Type B pancreatic cell (in vitro differentiated cells): ENCODE measurements at places on chromosomes 5 and 9.

GRCh38 chr5:33976307-33976706 lies 8.2 kb downstream of the SLC45A2 start:
- no peak for DNase-seq

- DNase-seq: no peak
Observed at GRCh38 chr5:95830226-95830625, 7.7 kb upstream of the GLRX start.

DNA sequence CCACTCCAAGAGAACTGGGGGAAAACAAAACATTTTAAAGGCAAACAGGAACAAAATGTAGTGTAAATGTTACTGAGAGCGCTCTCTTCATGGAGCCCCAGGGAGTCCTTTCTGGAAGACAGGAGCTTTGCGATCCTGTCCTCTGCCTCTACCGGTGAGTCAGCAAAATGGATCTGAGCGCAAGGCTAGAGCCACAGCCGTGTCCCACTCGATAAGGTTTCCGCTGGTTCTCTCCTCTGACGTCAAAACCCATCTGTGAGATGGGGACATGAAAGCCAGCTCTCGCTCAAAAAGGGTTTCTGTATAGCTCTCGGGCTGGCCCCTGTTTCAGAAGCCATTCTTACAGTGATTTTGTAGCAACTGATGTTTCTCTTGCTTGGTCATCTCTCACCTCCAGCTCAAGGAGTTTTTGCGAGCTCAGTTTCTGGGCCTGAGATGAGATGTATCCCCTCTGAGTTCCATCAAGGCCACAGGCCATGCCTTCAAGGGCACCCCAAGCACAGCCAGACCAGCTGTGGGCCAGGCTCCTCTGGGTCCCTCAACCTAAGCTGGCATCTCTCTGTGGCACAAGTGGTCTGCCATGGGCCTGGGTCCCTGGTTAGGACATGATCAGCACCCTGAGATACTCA lies 101.6 kb downstream of the FSTL4 start:
- DNase-seq: no peak

- no peak for DNase-seq
Observed at GRCh38 chr9:35935755-35936509, 22.0 kb downstream of the OR2S2 start.

GRCh38 chr5:42960506-42960905 lies 79.6 kb downstream of the ANXA2R start:
- no peak for DNase-seq

GRCh38 chr5:90934738-90935137 lies 376.1 kb downstream of the ADGRV1 start:
- DNase-seq: no peak

GRCh38 chr5:126682856-126683255 lies 82.1 kb downstream of the PHAX start:
- DNase-seq: no peak

GRCh38 chr9:35374436-35374835 lies 115.5 kb upstream of the RUSC2 start:
- no peak for DNase-seq

DNA sequence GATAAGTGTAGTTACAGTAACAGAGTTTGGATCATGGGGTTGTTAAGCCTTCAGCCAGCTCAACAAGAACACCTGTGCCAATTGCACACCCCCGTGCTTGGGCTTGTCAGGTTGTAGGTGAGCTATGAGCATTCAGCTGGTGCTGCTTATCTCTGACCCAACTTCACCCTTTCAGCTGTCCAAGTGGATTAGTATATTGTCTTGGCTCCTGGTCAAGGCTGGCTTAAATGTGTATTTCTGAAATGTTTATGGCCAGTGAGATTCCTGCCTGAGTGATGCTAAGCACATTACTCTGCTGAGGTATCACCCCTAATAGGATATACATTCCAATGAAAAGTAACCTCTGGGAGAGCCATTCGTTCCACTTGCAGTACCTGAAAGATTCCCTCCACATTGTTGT lies 44.2 kb upstream of the LMNB1 start:
- DNase-seq: no peak

GRCh38 chr9:95505717-95506427 lies 10.9 kb downstream of the PTCH1 start:
- peak; percentile 83 for DNase-seq

GRCh38 chr9:92719028-92719647 lies 45.5 kb downstream of the BICD2 start:
- peak; percentile 65 for DNase-seq

GRCh38 chr5:143758750-143759149 lies 53.2 kb upstream of the HMHB1 start:
- DNase-seq: no peak

DNA sequence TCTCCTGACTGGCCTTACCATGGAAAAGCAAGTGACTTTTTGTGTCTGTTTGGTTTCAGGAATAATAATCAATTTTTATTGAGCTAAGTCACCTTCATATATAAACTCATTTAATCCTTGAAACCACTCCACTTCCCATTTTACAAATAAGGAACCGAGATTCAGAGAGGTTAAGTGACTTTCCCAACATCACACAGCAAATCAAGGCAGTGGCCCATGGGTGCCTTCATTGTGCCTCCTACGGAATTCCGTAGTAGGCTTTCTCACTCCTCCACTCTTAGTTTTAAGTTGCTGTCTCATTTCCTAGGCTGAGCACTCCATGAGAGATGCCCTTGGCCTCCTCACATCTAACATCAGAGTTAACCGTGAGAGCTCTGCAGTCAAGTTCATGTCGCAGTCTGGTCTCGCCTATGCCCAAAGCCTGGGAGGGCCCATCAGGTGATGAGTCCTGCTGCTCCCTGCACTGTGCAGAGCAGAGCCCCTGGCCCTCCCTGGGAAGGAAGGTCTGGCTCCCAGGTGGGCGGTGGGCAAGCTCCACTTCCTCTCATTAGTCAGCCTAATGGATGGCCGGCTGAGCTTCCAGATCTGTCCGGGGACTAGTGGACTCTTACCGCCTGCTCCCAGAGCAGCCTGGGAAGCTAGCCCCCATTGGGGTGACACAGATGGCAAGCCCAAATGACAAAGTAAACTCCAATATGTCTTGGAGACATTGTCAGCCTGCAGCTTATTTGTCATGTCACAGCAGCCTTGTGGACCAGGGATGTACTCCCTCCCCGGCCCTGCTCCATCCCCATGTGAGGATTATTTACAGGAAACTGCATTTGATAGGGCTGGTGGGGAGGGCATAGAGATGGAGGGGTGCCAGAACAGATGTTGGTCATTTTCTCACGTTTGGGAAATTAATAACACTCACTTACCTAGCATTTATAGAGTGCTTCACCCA lies 123.4 kb downstream of the MVB12B start:
- no peak for DNase-seq

DNA sequence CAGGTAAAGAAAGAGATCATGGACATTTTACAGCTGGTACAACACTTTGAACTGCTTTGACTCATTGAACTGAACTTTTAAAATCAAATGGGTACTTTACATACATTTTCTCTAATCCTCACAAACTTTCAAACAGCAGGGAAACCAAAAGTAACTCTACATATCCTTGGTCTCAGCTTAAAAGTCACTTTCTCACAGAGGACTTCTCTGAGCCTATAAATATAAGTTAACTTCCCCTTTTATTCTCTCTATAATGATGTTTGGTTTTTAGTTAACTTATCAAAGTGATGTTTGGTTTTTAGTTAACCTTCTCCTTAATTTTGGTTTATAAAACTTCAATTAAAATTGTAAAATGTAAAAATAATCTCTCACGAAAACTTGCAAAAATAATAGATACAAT lies 209.8 kb downstream of the MCTP1 start:
- no peak for DNase-seq

DNA sequence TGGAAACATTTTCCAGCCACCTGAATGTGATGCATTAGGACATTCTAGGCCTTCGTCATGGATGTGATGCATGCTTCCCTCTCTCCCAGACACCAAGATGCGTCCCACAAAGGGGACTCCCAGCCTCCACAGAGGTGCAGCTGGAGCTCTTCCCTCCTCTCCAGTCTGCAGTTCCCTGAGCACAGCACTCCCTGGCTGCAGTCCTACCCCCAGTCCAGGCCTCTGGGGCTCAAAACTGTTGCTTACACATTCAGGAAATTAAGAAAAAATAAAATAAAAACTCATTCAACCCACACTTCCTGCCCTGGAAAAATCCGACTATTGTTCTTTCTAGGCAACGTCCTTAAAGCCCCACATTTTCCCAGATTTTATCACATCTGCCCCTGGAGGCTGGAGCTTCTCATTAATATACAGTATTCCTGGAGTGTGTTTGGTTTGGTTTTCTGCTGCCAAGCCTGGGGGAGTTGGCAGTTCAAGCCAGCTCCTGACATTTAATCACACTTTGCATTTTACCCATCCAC lies 78.4 kb upstream of the ICE1 start:
- DNase-seq: no peak

- no peak for DNase-seq
Observed at GRCh38 chr9:22343218-22343611, 103.4 kb upstream of the DMRTA1 start.

DNA sequence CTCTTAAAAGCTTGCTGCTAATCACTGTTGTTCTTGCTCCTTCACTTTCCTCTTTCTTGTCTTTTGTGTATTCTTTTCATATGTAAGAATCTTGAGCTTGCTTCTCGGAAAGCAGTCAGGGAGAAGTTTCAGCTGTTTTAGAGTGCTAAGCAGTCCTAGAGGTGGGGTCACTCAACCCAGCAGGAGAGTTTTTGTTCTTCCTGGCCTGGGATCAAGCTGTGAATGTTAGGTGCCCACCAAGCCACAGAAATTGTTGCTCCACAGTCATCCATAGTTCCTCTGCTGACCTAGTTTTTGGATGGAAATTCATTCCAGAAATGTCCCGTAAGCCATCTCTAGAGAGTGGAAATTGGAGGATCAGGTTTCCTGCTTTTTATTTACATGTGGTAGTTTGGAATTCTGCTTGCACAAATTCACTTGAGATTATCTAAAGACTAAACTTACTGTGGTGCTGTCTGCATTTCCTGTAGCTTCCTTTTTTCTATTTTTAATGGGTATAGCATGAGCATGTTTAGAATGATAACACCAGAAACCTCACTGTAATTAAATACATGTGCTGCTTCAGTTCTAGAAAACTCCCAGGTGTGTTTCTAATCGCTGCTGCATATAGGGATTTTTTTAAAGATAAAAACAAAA lies 108.7 kb downstream of the MAST4 start:
- no peak for DNase-seq

GRCh38 chr5:138241688-138242571 lies 28.8 kb upstream of the CDC23 start:
- peak; percentile 71 for DNase-seq

DNA sequence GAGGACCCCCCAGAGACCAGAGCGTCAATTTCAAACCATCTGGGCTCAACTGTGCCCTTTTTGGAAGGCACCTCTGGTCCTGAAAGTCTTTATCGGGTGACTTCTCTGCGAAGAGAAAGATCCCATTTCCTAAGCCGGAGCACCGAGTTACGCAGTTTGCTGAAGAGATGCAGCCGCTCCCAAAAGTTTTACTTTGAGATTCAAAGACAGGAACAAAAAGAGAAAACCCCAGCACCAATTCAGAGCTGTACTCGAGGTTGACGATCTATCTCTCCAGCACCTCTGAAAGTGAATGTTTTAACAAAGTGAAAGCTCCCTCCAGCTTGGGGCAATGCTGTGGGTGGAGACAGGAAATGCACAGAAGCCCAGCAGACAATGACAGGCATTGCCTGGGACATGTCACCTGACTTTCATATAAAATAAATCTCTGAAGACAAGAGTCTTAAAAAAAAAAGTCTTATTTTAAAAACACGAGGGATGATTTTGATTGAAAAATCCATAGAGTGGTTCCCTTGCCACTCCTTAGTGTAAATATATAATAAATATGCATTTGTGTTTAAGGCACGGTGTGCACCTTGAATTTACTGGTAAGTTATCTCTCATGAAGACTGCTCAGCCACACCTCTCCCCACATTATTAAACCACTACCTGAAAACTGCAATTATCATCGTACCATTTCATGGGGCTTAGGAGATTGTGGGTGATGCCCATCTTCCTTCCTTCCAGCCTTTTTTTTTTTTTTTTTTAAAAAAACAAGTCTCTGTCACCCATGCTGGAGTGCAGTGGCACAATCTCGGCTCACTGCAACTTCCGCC lies 79.9 kb downstream of the FNBP1 start:
- DNase-seq: no peak

DNA sequence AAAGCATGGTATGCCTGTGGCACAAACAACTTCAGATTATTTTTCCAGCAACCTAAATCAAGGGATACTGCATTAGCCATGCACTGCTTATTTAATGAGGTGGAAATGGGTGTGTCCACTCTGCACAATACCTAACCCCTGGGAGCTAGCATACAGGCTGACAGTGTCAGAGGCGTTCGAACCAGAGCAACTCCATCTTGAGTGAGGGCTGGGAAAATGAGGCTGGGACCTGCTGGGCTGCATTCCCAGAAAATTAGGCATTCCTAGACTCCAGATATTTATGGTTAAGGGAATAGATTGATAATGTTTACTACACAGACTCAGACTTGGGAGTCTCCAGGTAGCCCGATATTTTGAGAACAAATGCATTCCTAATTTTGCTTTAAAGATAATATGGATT lies 2.8 kb downstream of the FGF1 start:
- DNase-seq: no peak

DNA sequence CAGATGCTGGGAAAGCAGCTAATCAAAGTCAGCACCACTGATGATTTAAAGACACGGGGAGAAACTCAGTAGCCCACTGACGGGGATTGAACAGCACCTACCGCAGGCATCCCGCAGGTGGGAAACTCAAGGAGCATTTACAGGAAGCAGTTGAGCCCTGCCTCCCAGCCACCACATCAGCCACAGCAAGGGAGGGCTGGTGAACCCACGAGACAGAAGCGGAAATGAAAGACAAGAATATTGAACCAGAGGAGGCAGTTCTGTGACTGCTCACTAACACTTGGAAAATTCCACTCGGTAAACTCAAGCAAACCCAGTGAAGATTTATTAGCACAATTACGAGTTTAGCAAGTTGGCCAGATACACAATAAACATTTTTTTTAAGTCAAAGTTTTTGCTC lies 10.6 kb upstream of the FAM163B start:
- DNase-seq: no peak

- no peak for DNase-seq
Observed at GRCh38 chr5:100623719-100624118, 88.5 kb downstream of the FAM174A start.

DNA sequence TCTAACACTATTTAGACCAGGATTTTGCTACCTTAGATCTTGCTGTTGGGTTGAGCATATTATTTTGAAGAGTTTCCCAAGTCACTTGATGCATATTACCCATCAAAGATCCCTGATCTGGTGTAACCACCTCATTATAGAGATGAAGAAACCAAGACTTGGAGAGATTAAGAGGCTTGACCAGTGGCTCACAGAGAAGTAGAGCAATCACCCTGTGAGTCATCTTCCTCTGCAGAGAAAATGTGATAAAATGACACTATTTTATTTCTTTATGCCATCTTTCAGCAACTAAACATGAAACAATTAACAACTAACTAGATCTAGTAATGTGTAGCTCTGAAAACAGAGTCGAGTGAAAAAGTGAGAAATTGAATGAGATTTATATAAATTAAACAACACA lies 76.1 kb downstream of the KIF4B start:
- DNase-seq: no peak

- no peak for DNase-seq
Observed at GRCh38 chr9:12538842-12539579, 154.2 kb upstream of the TYRP1 start.

- no peak for DNase-seq
Observed at GRCh38 chr5:132444061-132444460, 46.5 kb downstream of the IRF1 start.
